NCI-H2227 treated with DMSO at 0.1 percent for 48 hours (cell line): ENCODE measurements at places on chromosomes 3 and 15.

- DNase-seq = no peak
Observed at GRCh38 chr3:124353691-124354090, 361.8 kb upstream of the ROPN1 start.

- no peak for DNase-seq
Observed at GRCh38 chr15:40389824-40390595, 7.5 kb downstream of the KNSTRN start.

DNA sequence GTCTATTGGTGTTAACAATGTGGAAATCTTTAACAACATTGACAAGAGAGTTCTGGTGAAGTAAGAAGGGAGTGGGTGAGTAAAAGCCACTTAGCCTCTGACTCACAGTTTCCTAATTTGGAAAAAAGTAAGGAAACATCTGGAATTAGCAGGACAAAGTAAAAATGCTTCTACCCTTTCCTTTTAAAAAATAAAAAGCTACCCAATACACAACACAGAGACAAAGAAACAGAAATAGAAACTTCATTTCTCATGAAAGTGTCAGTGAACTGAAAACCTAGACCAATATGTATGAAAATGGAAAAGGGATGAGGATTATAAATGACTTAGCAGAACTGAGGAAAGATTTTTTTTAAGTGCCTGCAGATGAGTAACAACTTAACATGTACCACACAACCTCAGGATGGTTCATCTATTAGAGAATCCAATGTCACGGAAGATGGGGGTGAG lies 65.4 kb downstream of the SSR3 start:
- no peak for DNase-seq

GRCh38 chr3:122307976-122308375 lies 17.1 kb upstream of the CSTA start:
- no peak for DNase-seq

DNA sequence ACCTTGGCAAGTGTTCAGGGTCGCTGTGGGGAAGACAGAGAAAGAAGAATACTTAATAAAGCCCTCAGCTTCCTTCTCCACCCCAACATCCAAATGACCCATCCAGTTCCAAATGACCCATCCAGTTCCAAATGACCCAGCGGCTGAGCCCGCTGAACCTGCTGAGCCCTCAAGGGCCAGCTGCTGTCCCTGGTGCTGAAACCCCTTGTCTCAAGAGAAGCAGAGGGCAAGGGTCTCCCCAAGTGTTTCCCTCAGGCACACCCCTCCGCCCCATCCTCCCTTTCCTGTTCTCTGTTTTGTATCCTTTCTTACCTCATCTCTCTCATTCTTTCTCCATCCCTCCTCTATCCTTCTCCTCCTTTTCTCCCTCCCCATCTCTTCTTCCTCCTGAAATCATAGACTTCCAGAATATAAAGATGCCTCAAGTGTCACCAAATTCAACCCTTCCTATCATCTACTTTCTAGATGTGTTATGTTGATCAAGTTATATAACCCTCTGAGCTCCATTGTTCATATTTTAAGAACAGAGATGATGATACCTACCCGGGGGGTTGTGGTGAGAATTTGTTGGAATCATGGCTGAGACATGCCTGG lies 29.0 kb downstream of the CCDC33 start:
- no peak for DNase-seq

DNA sequence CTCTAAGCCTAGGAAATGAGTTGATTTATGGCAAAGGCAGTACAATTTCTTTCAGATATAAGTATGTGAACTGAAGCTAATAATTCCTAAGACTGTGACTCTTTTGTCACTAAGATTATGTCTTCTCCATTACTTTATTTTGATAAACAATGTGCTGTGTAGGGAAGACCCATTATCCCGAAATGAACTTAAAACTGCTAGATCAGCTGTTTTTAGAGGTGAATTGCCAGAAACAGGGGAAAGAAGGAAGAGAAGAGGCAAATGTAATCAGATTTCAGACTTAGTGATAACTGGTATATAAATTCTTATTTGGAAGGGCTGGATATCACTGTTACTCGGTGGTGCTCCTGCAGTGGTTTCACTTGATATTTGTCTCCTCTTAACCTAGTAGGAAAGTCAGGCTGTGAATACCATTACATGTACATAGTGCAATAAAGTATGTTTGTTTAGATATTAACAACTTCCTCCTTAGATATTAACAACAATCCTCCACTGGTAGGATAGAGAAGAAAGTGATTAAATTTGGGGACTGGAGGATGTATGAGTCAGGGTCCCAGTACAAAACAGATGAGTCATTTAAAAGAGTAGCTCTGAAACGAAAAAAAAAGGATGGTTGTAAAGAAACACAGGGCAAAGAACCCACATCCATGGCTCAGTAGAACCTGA lies 338.5 kb upstream of the KCNH8 start:
- DNase-seq = no peak

DNA sequence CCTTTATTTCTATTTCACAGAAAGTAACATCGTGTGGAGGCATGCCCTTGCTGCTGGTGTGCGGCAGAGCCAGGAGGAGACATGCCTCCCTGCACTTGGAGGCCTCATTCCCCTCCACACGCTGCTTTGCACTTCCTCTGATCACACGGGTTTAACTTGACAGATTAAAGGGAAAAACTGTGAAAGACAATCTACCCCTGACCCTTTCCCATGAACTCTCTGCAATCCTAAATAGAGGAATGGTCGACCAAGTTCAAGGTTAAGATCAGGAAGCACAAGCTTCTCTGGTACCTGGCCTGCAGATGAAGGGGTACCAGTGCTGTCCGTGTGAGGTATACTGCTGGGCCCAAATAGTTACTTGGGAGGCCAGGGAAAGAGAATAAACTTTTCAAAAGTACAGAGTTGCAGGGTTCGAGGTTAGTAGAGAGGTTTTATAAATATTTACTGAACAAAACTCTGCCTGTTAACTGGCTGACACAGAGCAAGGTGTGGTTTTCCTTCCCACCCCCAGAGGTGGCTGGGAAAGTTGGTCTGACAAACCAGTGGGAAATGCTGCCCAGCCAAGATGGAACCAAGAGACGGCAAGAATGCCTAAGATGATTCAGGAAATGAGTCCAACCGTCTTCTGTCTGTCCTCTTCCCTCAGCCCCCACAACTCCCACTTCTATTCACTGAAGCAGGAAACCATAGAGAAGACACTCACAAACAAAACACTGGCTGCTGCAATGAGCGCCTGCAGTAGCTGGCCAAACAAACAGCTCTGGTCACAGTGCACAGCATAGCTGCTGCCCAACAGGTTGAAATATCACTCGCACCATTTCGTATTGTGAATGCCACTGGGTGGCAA lies 79.6 kb downstream of the IGF2BP2 start:
- no peak for DNase-seq

DNA sequence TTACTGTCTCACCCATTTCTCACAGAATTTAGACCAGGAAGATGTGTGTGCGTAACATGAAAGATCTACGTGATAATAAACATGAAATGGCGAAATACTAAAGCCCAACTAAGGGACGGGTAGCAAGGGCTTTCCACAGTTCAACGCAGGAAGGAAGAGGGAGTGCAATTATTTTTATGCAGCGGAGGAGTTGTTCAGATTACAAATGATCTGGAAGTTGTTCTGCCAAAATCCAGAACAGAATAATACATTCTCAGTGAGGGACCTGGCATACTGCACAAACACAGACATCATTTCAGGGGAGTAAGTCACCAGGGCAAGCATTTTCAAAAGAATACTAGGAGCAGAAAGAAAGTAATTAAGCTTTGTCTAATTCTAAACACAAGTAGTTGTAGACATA lies 133.6 kb upstream of the RAP2B start:
- no peak for DNase-seq

- DNase-seq = no peak
Observed at GRCh38 chr3:188090620-188091309, 63.2 kb upstream of the LPP start.

- no peak for DNase-seq
Observed at GRCh38 chr3:22893101-22893500, 310.0 kb upstream of the UBE2E2 start.

DNA sequence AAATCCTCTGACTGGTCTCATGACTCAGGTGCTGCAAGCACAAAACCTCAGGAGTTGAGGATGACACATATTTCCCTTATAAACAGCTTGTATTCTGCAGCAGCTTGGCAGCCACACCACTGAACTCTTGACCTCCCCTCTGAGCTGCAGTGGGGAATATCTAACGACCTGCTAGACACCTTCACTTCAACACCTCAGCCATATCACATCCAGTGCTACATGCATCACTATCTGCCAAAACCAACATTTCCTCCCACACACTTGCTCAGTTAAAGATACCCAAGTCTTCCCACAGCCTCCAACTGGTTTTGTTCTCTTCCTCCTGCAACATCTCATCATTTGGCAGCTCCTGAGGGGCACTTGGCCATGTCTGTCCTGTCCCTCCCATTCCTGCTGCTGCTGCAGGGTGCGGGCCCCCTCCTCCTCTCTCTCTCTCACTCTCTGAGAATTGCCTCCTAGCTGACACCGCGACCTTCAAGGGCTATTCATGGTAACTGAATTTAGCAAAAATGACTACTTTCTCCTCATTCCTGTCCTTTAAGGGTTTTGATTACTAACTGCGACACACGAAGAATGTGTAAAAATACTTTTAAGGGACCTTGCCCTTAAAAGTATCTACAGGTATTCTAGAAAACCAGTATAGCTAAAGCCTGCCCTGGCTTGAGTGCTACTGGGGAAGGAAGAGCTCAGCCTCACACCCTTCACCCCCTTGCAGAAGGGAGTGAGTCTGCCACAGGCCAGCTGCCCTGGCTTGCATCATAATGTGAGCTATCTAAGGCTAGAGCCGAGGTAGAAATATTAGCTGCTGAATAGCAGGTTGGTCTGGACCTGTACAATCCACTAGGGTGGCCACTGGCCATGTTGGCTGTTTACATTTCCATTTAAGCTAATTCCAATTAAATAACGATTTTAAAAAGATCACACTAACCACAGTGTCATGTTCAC lies 5.0 kb upstream of the CCR9 start:
- no peak for DNase-seq

GRCh38 chr3:19093084-19093483 lies 55.2 kb upstream of the KCNH8 start:
- no peak for DNase-seq

DNA sequence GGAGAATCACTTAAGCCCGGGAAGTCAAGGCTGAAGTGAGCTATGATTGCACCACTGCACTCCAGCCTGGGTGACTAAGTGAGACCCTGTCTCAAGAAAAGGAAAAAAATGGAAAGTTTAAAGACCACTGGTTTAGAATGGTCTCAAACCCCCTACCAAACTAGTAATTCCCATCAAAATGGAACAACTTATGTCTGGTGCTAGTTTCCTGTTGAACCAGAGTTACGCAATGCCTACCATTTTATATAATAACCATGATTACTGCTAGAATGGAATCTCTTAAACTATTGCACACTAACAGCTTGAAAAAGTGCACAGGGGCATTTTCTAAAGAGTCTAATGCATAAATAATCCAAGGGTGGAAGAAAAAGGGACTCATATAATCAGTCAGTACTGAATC lies 43.6 kb downstream of the DMXL2 start:
- DNase-seq = no peak

DNA sequence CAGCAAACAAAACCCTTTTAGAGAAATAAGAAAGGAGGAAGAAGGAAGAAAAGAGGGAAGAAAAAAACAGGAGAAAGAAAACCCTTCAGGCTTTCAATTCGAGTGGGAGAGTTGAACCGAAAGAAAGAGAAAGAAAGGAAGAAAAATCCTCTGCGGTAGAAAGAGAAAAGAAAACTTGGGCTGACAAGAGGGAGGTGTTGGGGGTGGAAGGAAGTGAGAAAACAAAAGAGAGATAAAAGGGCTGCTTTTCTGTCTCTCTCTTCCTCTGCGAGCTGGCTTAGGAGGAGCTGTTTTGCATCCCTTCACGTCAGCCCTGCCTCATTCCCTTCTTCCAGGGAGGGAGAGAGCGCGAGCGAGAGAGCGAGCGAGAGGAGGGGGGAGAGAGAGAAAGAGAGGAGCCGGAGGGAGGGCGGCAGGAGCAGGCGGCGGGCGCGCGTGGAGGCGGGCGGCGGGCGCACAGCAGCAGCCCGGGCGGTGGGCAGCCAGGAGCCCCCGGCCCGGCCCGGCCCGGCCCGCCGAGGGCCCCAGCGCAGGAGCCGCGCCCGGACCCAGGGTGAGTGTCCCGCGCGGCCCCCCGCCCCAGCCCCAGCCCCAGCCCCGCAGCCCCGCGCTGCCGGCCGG lies at the start of gene ZNF710:
TSS of gene ZNF710 (plus strand) at position 263 of the 621 bp plus-strand sequence. CDS start 65,814 bp downstream, outside the sequence.
- no peak for DNase-seq

DNA sequence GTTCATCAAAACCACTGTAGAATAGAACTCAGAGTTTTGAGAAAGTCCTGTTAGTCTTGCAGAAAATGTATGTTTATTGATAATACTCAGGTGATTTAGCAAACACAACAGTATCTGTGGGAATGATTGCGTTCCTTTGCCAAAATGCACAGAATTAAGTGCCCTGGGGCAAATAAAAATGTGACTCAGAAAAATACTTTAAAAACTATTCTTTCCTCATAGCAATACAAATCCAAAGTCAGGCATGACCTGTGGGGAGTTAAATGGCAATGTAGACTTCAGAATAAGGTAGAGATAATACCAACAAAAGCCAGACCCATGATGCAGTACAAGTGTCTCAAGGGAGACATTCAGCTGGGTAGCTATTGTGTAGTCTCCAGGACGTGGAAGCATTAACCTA lies 72.3 kb upstream of the SNTN start:
- DNase-seq = no peak

- no peak for DNase-seq
Observed at GRCh38 chr15:61047783-61048182, 181.3 kb downstream of the RORA start.

DNA sequence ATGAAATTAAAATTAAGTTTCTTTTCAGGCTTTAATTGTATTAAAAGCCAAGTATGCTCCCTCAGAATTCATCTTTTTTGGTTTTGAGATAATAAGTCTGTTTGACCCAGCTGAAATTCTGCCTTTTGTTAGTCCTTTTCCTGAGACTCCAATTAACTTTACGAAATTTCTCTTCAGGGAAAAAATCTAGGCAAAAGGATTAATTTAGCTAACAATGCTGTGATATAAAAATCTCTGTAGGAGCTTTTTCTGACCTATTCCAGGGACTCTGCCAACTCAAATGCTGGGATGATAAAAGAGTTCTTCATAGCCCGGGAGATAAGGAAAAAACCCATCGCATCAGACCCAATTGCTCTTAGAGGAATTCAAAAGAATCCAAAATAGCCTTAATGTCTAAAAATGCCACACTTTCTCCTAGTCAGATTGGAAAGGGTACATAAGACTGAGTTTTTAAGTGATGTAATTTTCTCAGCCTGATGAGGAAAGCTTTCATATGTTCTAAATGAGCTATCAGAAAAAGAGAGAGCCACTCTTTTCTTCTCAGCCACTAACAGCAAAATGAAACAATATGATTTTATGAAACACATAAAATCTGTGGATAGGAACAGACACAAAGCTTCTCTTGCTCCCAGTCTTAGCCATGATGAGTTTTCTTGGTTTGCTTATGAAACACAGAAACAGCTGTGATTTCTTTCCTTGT lies 405.1 kb downstream of the ROBO1 start:
- DNase-seq = no peak
